ENCODE measurements at places on chromosomes 4 and X. TPM values are rescaled to one million over a fixed set of nuclear protein-coding genes. Genes with fewer than 3 reads are reported as not detected.

The GLRB gene
- not detected for total RNA-seq

The BRS3 gene
- total RNA-seq: not detected

The TMSB15C gene
- total RNA-seq: 3.1 TPM

The IGSF1 gene
- not detected for total RNA-seq

The GPR34 gene
- 0.17 TPM for total RNA-seq

The DMRTC1 gene
- total RNA-seq: not detected

The SLC6A14 gene
- total RNA-seq: not detected

The SMIM10L2A gene
- 0.45 TPM for total RNA-seq

The FAM9B gene
- not detected for total RNA-seq

The YIPF7 gene
- total RNA-seq: not detected

The ANAPC4 gene
- 36.2 TPM for total RNA-seq

The ZNF711 gene
- 0.70 TPM for total RNA-seq

The DCK gene
- 25.3 TPM for total RNA-seq

The DUSP9 gene
- total RNA-seq: not detected

The GSPT2 gene
- total RNA-seq: 5.4 TPM
